ENCODE measurements at places on chromosomes 11 and 22. TPM values are rescaled to one million over a fixed set of nuclear protein-coding genes. Genes with fewer than 3 reads are reported as not detected.

DNA sequence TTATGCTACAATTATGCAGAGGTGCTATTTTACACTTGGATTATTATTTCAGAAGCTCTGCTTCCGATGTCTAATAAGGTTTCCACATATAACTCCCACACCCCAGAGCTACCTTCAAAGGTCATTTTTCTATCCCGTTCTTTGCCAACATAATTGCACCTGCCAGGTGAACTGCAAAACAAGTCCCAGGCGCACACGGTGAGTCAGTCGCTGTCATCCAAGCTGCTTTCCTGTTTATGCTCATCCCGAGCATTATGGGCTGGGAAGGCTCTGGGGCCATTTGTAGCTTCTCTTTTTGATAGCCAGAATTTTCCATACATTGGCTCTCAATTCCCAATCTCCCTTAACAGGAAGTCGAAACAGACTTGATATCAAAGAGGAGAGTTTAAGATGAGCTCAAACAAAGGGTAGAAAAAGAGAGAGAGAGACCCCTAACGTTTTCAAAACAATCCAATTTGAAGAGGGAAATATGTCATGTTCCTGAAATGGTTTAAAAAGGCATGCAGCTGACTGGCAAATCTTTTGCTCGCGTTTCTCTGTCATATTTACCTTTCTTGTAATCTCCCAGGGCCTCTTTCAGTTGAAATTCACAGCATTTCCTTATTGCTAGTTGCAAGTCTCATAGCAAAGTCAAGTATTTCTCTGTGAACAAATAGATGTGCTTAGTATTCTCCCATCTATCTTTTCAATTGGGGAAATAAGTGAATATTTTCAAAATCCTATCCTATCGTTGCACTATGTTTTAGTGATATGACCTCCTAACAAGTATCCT lies 815.9 kb downstream of the KCNA4 start:
- DNase-seq, result no peak

- no peak for DNase-seq
Measured at GRCh38 chr11:125910226-125910849, 6.0 kb downstream of the DDX25 start.

DNA sequence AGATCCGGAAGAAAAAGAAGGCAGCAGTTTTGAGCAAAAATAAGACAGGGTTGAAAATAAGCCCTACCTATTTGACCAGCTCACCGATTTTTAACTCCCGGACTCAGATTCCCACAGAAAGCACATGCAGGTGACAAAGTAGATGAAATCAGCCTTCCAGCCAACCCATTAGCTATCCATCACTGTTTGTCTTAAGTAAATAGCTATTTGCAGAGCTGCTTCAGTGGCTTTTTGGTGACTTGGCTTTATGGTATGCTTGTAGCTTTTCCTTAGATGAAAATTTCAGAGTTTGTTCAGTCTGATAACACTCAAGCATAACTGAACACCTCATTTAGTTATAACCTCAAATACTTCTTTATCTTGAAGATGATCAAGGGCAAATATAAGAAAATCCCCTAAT lies 192.6 kb downstream of the HIPK3 start:
- no peak for DNase-seq

DNA sequence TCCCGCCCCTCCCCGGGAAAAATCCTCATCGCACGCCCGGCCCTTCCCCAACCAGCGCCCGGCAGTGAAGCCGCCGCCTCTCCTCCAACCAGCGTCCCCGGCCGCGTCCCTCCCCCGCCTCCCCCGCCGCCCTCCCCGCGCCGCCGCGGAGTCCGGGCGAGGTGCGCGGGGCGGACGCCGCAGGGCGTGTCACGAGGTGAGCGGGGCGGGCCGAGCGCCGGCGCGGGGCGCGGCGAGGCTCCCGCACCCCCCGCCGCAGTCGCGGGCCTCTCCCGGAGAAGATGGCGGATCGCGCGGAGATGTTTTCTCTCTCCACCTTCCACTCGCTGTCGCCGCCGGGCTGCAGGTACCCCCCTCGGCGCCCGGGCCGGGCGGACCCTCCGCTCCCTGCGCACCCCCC lies at the start of gene MAPK8IP2:
TSS of gene MAPK8IP2 (plus strand) at position 256 of the 400 bp plus-strand sequence. CDS start at position 282, 26 bp downstream.
- DNase-seq, result no peak

DNA sequence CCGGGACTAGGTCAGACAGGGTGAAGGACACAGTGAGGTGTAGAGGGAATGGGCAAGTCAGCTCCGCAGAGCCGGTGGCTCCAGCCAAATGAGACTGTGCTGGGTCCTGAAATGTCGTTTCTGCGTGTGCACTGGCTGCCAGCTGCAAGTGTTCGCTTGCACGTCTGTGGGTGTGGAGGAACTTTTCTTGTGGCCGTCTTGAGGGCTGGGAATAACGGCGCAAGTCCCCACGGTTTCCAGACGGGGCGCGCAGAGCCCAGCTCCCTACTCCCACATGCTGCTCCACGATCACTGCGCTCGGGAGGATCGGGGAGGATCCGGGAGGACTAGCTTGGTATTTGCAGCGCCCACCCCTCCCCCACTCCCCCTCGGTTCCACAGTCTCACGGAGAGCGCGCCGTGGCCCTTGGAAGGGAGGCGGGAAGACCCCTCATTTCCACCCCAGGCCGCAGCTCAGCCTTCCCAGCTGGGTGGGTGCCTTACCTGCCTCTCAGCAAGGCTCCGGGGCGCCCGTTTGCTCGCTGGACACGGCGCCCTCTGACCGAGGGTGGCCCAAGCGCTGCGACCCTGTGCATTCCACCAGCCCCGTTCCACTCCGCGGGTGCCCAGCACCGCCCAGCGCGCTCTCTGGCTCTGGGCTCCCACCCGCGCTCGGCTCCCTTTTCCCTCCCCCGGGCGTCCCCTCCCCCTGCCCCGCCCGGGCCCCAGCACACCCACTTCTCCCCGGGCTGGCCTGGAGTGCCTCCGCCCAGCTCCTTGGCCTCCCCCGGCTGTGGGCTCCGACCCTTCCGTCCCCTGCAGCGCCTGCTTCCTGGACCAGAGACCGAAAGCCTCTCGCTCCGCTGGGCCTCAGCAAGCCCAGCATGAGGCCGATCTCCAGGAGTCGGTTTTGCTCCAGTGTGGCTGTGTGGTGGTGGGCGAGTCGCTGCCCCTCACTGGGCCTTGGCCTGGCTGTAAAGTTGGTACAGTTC lies at the start of gene KCNE3:
TSS of gene KCNE3 (minus strand) at position 634 of the 970 bp plus-strand sequence. CDS start 9,986 bp downstream, outside the sequence.
- DNase-seq, result no peak

GRCh38 chr11:10786451-10786850 lies 22.3 kb downstream of the EIF4G2 start:
- DNase-seq, result no peak

GRCh38 chr11:110000031-110000502 lies 93.1 kb upstream of the ZC3H12C start:
- DNase-seq, result no peak

DNA sequence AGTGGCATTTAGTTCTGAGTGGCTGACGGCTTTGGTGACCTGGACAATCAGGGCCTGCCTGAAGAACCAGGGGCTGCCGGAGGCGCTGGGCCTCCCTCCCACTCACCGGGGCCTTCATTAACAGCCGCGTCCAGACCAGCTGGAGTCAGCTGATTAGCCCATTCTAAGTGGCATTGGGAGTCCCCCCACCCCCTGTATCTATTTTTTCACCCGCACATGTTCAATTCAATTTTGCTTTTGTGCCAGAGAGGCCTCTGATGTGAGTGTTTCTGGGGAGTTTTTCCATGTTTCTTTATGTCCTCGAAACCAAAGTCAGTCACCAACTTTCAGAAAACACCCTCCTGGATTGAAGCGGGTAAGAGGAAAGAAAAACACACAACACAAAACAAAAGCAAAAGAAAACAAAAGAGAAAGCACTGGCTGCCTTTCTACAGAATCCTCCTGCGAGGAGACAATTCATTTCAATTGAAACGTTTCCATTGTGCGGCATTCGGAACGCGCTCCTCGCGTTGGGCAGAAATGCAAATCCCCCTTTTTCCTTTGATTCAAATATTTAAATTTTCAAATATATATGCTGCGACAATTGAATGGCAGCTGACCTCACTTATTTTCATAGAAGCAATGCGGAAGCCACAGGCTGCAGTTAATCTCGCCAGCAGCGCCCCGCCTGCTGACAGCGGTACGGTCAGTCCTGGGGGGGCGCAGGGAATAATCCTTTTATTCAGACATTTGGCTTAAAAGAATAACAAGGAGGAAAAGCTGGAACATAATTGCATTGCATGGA lies 17.7 kb downstream of the CDKN1C start:
- DNase-seq, result no peak

- DNase-seq, result no peak
Measured at GRCh38 chr11:113242767-113243397, 71.5 kb upstream of the TTC12 start.

- DNase-seq, result no peak
Measured at GRCh38 chr22:45034821-45035220, 25.0 kb upstream of the PHF21B start.

- no peak for DNase-seq
Measured at GRCh38 chr11:11311169-11311568, 41.9 kb downstream of the CSNK2A3 start.

- no peak for DNase-seq
Measured at GRCh38 chr11:64358536-64358906, 441 bp upstream of the RPS6KA4 start.

GRCh38 chr22:46289244-46289891 lies 7.3 kb upstream of the GTSE1 start:
- no peak for DNase-seq

The MGAT3 gene
- total RNA-seq, result 28.8 TPM

The NDUFC2 gene
- 177 TPM for total RNA-seq

The MFRP gene
- total RNA-seq, result not detected

The POU2F3 gene
- not detected for total RNA-seq

Data from progenitor cell of endocrine pancreas (in vitro differentiated cells).